ENCODE measurements at places on chromosomes 5 and 9.
A peak's percentile ranks its signal among the peaks of the same experiment; 100 is the strongest.

DNA sequence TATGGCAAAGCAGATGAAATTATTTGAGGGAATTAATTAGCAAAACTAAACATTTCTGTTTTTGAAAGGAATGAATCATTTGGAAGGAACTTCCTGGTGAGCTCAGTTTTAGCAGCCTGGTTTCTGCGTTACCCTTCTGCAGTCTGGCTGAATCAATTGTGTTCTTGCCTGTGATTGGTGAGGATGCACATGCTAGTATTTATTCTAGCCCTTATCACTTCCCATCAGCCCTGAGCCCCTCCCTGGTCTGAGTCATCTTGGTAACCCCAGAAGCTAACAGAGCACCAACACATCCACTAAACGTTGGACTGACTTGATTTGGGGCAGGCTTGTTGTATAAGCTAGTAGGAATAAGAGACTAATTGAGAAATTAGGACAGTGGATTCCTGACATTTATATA lies 6.6 kb downstream of the TJP2 start:
- DNase-seq: no peak

DNA sequence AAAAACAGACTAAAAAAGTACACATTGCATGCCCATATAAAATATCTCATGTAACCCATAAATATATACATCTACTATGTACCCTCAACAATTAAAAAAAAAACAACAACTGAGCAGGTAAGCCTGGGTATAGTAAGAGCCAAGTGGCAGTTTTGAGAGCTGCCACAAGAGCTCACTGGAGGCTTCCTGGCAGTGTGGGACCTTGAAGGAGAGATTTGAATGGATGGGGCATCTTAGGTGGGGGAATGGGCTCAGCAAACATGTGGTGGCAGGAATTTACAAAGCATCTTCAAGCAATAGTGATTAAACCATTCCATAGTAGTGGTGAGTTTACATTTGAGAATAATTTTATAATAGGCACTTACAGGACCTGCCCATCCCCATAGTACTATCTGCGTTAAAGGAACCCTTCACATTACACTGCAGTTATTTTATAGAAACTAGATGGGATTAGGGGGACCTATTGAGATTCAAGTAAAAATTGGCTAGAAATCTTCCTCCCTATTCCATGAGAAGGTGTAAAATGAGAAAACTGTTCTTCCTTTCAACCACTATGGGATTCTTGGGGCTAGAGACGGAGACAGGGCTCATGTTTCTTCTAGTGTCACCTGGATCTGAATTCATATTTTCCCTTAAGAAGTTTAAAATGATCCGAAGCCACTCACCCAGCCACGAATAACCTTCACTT lies 6.9 kb downstream of the MEGF10 start:
- DNase-seq: no peak

DNA sequence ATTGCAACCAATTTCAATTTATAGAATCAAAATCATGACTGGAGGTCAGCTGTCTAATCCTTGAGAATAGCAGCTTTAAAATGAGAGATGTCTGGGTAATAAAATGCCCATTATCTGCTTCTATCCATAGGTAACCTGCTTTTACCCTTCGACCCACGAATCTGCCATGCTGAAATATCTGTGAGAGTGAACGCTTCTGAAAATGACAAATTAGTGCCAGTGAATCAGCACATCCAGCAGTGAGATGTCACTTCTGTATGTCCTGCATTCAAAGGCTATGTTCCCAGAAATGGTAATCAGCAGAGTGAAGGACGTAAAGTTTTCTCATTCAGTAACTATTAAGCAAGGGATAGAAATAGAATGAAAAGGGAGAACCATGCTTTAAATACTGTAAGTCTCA lies 532.4 kb upstream of the ITGA1 start:
- DNase-seq: no peak

- no peak for DNase-seq
Observed at GRCh38 chr5:135153259-135153658, 119.2 kb upstream of the PITX1 start.

- no peak for DNase-seq
Observed at GRCh38 chr9:110016340-110016739, 191.6 kb downstream of the C9orf152 start.

DNA sequence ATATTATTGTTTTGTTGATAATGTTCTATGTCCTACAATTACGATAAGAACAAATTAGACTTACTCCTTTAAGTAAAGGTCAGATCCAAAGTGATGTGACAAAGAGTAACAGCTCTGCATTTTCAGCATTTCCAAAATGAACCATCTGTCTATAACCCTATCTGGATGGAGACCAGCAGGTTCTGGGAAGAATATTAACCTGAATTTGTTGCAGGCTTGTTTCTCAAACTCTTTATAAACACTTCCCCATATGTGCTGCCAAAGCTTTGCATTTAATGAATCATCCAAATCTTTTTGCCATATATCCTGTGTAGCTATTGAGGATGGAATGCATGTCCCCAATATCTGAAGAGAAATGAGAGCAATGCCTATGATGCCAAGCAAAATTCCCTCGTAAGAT lies 198.9 kb upstream of the SLC27A6 start:
- no peak for DNase-seq

- no peak for DNase-seq
Observed at GRCh38 chr9:74644023-74644422, 146.9 kb downstream of the RORB start.

DNA sequence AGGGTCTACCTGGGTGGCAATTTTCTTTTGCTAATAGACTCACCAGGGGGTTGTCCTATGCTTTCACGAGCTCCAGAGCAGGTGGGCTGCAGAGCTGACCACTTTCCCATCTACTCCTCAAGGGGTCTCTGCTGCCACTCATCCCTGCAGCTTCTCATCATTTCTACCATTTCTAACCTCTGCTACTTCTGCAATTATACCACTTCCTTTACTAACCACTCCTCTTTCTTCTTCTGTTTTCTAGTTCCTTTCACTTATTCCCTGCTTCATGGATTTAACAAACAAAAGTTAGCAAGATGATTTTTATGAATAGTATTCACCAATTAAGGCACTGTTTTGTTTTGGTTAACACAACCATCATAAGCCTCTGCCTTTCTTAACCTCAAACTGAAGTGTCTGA lies 34.5 kb upstream of the NIPBL start:
- no peak for DNase-seq

DNA sequence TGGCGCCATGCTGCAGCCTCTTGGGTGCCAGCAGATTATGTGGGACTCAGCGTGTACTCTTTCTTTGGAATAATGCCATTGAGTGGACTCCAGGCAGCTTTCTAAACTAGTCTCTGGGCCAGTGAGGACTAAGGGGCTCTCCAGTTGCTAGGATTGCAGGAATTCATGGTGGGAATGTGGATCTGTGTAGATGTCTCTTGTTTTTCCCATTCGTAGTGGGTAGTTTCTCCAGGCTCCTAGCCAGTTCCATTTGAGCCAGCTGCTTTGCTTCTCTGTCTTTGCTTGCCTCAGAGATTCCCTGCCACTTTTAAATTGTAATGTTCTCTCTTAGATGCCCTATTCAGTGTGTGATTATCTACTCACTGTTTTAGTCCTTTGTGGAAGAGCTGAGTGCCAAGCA lies 42.6 kb downstream of the SLF1 start:
- DNase-seq: no peak

- no peak for DNase-seq
Observed at GRCh38 chr9:122695696-122696095, 20.8 kb downstream of the OR1L3 start.

DNA sequence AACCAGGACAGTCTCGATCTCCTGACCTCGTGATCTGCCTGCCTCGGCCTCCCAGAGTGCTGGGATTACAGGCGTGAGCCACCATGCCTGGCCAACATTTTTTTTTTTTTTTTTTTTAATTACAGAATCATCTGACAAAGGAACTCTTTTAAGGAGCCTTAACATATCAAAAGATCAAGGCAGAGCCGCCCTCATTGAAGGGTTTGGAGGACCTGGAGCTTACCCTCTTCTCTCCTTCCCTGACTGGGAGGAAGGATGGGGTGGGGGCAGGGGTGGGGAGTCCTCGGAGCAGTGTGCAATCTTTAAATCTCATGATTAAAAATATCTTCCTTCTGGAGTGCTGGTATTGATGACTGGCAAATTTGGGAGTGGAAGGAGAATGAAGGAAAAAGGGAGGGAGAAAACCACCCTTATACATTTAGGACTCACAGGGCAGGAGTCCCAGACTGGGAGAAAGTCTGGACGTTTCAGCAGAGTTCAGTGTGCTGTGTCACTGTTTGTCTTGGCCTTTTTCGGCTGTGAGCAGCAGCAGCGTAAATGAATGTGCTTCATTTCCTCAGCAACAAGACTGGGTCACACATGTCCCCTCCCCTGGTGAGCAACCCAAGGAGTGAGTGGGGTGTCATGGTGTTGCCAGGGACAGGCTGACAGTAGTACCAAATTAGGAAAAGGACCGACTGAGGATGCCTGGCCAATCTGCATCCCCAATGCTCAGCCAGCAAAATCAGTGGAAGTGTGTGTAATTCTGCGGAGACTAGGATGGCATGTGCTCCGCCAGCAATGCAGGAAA lies 115.3 kb upstream of the BNC2 start:
- no peak for DNase-seq

DNA sequence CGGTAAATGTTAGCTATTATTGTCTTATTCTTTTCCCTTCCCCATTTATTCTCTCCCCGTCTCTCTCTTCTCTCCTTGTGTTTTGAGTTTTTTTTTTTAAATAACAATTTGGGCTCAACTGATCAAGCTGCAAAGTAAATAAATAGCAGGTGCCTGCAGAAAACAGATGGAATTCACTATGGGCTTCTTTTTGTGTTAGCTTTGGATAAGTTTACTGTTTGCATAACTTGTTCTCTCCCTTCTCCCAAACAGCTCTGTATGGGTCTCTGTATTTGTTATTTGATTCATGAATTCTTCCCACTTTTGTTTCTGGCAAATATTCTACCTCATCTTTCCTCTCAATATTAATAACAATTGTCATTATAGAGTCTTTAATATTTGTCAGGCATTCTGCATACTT lies 111.8 kb upstream of the ASTN2 start:
- no peak for DNase-seq

- DNase-seq: no peak
Observed at GRCh38 chr5:118894709-118895108, 93.6 kb downstream of the DTWD2 start.

GRCh38 chr5:166093312-166093711 lies 2198.1 kb upstream of the WWC1 start:
- no peak for DNase-seq

- no peak for DNase-seq
Observed at GRCh38 chr5:124772457-124773200, 26.2 kb upstream of the ZNF608 start.

DNA sequence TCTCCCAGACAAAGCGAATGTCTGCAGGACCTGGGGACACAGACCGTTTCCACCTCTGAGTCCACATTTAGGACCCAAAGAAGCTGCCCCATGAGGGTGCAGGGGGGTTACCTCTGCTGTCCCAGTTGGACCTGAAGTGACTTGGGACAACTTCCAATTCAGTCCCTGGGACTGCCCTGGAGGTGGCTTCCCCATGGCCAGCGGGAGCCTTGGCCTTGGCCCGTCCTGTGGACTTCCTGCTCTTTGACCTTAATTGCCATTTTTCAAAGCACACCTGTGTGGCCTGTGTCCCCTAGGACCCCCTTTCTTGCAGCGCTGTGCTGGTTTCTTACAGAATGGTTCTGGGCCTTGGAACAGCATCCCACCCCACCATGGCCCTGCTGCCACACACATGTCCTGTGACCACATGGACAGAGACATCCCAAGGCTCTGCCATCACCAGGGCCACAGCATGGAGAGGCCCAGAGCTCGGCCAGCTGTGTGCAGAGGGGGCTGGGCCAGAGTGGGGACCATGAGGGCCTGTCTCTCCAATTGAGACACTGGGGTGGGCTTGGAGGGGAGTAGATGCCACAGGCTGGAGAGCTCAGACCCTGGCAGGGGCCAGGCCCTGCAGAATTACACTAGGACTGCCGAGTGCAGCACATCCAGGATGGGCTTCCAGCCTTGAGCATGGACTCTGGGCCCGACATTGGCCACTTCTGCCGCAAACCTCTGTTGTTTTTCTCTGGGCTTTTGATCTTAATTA lies 45.8 kb downstream of the SECISBP2 start:
- DNase-seq: no peak

GRCh38 chr5:158701007-158701391 lies 398.7 kb downstream of the EBF1 start:
- DNase-seq: no peak

DNA sequence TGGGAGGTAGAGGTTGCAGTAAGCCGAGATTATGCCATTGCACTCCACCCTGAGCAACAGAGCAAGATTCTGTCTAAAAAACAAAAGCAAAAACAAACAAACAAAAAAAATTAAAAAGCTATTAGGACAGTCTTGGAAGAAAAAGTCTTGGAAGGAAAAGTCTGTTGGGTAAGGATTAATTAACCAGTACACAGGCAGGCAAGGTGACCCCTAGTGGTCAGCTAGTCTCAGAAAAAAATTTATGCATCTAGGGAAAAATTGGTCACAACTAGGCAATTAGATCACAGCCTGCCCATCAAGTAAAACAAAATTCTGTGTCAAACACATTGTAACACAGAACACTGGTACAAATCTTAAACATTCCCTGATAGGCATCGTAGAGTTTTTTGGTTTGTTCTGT lies 6.7 kb upstream of the ANKRD18B start:
- DNase-seq: peak; percentile 9

- DNase-seq: no peak
Observed at GRCh38 chr5:139725073-139725830, 70.4 kb upstream of the PSD2 start.

DNA sequence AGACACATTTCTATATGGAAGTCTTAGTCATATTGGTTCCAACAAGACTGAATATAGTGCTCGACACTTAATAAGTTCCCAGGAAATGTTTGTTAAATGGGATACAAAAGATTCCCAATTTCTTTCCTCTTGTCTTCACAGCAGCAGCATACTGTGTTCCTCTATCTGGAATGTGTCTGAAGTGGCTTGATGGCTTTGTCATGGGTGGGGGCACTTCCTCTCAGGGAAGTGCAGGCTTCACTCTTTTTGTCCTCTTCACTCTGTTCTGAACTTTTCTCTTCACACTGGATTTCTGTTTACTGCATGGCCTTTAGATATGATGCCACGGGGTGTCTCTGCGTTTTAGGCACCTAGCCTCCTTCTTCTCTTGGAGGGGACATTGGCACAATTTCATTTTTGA lies 127.7 kb upstream of the C9orf72 start:
- no peak for DNase-seq

GRCh38 chr9:22863736-22864135 lies 417.1 kb downstream of the DMRTA1 start:
- no peak for DNase-seq

GRCh38 chr5:1315709-1316587 lies 21.1 kb upstream of the TERT start:
- peak; percentile 23 for DNase-seq

GRCh38 chr5:51567636-51568035 lies 184.4 kb downstream of the ISL1 start:
- DNase-seq: no peak

- no peak for DNase-seq
Observed at GRCh38 chr9:33146298-33146697, 20.8 kb downstream of the B4GALT1 start.

- DNase-seq: no peak
Observed at GRCh38 chr5:17230191-17230590, 12.8 kb downstream of the BASP1 start.

GRCh38 chr9:91246846-91247245 lies 114.9 kb downstream of the AUH start:
- DNase-seq: no peak

All from immature natural killer cell (primary cell).